ENCODE measurements at places on chromosomes 16 and 17.
A peak's percentile ranks its signal among the peaks of the same experiment; 100 is the strongest.

GRCh38 chr16:80012586-80012985 lies 412.0 kb upstream of the MAF start:
- no peak for DNase-seq

DNA sequence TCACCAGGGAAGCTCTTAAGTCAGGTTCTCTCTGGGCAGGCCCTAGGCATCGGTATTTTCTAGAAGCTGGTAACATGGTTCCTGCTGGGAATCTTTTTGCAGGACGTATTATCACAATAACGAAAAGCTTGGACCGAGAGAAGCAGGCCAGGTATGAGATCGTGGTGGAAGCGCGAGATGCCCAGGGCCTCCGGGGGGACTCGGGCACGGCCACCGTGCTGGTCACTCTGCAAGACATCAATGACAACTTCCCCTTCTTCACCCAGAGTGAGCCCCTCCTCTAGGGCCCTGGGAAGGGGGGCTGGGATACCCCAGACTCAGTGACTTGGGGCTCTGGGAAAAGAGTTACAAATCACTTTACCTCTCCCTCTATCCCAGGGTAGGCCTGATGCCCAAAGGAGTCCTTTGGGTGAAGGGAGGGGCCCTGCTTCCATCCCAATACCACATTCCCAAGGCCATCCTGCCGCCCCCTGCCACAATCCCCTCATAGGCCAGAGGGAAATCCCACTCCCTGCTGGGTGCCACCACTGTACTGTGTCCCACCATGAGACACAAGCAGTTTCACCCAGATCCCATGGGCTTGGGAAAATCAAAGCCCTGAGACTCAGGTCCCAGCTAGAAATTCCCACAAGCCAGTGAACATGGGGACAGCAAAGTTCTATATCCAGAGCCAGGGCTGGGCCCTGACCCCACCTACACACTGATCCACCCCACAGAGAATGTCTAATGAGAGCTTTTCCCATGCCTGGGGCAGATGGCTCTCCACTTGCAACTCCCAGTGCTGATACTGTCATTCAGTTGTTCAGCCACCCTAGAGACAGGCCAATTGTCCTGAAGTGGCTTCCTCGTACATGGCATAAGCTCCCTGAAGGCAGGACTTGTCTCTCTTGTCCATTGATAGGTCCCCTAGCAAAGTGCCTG lies 23.0 kb downstream of the CDH5 start:
- no peak for DNase-seq

DNA sequence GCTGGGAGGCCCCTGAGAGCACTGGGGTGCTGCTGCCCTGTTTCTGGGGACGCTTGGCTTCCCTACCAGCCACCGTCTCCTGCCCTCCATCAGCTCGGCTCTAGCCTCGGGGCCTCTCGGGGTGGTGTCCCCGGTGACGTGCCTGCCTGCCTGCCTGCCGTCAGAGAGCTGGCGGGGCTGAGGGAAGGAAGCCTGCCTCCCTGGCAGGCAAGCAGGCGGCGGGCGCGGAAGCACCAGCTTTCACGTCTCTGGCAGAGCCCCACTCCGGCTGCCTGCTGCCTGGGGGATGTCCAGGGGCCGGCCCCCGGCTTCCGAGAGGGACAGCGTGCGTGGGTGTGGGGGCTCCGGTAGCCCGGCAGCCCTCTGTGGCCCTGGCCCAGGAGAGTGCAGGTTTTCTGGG lies 9.3 kb downstream of the CENPX start:
- no peak for DNase-seq

GRCh38 chr17:17365476-17366110 lies 62.4 kb downstream of the NT5M start:
- DNase-seq: no peak

DNA sequence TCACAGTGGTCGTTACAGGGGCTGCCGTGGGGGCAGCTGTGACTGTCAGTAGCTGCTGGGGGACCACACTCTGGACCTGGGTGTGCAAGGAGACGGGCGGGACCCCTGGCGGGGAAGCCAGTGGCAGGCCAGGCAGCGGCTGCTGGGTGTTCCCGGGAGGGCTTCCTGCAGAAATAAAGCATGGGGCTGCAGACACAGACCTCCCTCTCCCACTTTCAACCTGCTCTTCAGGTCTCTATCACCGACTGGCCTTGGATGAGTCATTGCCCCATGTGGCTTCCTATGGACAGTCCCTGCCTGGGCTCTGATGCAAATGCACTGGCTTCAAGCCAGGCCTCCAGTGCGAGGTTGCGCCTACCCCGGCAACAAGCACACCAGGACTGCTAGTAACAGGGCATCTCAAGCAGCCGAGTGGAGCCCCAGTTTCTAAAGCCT lies 17.2 kb downstream of the SREBF1 start:
- no peak for DNase-seq

GRCh38 chr17:2402544-2402943 lies 1.7 kb upstream of the MNT start:
- DNase-seq: no peak

GRCh38 chr17:1354030-1354429 lies 46.0 kb downstream of the YWHAE start:
- no peak for DNase-seq

- no peak for DNase-seq
Observed at GRCh38 chr16:57940382-57940966, 30.5 kb downstream of the CNGB1 start.

- no peak for DNase-seq
Observed at GRCh38 chr17:2143332-2143731, 88.4 kb downstream of the HIC1 start.

DNA sequence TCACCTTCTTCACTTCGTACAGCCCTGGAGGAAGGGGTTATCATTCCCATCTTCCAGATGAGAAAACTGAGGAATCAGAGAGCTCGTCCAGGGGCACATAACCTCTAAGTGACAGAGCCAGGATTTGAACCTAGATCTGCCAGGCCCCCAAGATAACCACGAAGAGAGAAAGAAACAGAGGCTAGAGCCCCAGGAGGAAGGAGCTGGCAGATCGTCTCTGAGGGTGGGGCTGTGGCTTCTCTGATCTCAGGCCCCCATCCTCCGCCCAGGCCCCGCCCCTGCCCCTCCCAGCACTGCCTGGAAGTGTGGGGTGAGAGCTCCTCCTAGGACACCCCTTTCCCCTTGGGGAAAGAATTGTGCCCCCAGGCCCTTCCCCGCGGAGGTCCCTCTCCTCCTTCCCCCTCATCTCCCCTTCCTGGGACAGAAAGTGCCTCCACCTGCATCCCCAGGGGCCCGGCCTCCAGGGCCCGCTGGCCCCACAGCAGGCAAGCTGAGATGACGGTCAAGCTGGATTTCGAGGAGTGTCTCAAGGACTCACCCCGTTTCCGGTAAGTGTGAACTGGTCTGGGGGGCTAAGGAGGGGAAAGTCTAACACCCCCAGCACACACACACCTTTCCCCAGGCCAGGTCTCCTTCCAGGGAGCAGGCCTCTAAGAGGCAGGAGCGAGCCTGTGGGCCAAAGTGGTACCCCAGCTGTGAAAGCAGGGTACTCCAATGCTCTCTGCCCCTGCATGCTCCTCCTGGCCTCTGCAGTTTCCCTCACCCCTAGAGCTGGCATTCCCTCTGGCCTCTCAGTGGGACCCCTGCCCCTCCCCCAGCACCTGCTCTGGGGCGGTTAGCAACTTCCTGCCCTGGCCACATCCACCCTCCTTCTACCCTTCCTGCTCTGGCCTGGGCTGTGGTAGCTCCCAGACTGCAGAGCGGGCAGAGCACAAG lies at the start of gene ACAP1:
Gene ACAP1, plus strand, starts transcription at position 290 of the 936 bp plus-strand sequence. Its CDS starts 206 bp downstream, at position 496.
- DNase-seq: peak; percentile 60

DNA sequence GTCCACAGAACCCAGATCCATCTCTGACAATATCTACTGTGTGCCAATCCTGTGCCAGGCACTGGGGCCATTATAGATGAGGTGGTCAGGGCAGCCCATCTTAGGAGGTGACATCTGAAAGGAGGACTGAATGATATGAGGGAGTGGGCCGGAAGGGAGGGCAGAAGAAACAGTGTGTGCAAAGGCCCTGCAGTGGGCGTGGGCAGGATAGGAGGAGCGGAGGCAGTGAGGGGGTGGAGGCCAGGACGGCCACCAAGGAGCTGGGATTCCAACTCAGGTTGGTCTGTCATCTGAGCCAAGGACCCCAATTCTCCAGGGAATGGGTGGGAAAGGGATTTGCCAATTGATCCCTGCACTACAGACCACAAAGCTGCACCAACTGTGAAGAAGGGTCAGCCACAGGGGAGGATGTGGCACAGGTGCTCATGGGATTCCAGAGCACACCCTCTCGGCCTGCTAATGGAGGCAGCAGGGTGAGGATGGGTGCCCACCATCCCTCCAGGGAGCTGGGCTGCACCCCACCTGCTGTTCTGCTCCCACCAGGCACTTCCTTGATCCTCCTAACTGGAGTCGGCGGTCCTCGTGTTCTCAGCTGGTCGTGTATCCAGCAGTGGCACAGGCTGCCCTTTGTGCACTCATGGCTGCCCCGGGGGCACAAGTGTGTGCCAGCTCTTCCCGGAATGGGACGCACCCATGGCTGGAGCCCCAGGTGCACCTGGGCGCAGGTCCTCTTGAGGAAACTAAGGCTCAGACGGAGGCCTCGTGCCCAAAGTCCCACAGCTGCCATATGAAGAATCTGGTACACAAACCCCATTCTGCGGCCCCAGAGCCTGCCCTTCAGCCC lies 9.6 kb downstream of the SREBF1 start:
- DNase-seq: no peak

GRCh38 chr16:7602291-7602950 lies 269.8 kb downstream of the RBFOX1 start:
- DNase-seq: no peak

DNA sequence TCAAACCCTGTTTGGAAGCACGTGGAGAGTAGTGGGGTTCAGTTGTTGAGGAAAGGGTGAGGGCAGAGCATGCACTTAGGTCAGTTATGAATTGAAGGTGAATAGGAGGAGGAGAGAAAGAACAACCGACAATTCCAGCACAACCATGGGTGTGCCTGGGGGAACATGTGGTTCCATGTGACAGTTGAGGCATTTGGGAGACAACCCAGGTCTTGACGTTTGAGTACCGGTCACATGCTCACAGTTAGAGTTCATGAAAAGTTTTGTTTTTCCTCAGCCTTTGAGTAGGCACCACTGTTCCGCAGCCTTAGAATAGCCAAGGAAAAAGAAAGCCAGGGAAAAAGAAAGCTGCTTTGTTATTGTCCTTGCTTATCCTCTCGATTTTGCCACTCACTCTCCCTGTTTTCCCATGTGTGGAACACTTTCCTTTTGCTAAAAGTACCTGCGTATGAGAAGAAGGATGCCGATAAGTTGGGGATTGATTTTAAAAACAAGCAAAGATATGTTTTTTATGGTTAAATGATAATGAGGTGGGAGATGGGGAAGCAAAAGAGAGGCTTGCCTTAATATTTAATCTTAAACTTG lies 25.6 kb upstream of the ABCC11 start:
- DNase-seq: no peak

GRCh38 chr16:6428861-6429260 lies 903.8 kb upstream of the RBFOX1 start:
- no peak for DNase-seq

- DNase-seq: peak; percentile 35
Observed at GRCh38 chr17:28750178-28751047, 6.6 kb downstream of the TRAF4 start.

DNA sequence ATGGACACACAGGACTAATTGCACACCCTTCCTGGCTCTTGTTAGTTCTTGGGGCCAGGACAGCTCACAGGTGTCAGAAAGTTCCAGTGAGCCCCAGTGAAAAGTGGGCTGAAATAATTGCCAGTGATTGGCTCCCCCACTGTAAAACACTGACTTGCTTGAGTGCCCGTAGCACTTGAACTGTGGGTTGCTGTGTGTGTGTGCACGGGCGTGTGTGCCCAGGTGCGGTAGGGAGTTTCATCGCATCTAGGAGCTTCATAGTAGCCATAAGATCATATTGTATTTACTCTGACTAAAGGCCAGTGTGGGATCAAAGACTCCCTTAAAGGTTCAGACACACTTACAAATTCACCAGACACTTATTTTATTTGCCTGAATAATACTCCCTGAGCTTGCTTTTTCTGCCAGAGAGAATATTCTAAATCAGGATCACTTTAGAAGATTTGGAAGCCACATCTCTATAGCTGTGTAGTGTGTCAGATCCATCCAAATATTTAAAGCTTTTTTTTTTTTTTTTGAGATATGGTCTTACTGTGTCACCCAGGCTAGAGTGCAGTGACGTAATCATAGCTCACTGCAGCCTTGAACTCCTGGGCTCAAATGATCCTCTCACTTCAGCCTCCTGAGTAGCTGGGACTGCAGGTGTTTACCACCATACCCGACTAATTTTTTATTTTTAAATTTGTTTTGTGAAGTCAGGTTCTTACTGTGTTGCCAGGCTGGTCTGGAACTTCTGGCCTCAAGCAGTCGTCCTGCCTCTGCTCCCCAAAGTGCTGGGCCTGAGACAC lies 11.4 kb downstream of the UNK start:
- no peak for DNase-seq

GRCh38 chr17:6534846-6535514 lies 21.4 kb downstream of the PITPNM3 start:
- no peak for DNase-seq

DNA sequence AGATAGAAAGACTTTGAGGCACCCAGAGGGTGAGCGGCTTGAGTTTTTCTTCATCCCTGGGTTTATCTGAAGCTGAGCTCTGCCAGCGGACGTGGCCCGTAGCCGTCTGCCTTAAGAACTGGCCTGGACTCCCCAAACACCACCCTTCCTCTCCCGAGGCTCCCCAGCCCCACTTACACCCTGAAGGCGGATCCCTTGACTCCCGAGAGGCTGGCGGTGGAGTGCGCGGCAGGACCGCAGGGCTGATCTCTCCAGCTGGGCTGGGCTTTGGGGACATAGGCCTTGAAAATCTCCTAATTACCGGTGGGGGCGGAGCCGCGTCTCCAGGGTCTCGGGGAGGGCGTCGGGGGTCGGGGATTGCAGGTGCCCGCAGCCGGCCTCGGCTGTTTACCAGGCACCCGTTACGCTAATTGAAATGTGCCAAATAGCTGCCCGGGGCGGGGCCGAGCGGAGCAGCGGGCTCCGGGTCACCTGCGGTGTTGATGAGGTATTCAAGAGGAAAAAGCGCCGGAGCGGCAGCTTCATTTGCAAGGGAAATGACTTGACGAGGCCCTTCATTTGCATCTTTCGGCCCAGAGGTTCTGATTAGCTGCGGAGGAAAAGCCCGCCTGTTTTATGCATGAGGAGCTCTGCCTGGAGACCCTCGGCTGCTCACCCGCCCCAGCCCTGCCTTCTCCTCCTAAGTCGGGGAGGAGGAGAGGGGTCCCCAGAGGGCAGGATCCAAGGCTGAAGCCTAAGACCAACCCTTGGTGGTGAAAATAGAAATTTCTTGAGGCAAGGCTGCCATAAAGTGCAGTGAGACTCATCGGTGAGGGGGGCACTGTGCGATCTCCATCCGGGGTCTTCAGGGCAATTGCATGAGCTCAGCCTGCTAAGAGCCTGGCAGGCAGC lies 100.7 kb downstream of the MGAT5B start:
- DNase-seq: peak; percentile 19

DNA sequence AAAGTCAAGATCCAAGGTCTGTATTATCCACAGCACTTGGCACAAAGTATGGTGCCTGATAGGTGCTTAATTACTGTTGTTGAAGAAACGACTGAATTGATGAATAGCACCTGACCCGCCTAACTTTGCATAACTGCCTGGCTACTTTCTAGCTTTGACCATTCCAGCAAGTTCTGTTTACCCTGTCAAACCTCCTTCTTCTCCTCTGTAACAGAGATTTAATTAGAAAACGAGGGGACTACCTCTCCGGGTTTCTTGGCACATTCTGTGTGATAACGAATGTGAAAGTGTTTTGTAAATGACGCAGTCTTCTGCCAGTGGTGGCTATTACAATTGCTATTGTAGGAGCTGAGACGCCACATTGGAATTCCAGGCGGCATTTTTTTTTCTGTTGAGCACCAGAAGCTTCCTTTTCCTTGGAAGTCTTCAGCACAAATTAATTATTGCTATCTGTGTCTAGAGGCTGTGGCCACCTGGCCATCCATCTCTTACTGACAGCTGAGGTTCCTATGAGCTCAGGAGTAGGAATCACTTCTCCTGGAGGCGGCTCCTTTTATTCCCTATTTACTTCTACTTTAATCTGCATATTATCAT lies 522.9 kb downstream of the HS3ST4 start:
- DNase-seq: no peak

Measured in activated gamma-delta T cell (primary cell).